ENCODE measurements at places on chromosomes 6 and 20. TPM values are rescaled to one million over a fixed set of nuclear protein-coding genes. Genes with fewer than 3 reads are reported as not detected.

The SH3BGRL2 gene
- total RNA-seq = 2.1 TPM

The SCRT2 gene
- total RNA-seq = not detected

The PAK5 gene
- total RNA-seq = not detected

The CCM2L gene
- not detected for total RNA-seq

The POM121L2 gene
- total RNA-seq = not detected

The NEURL2 gene
- 5.1 TPM for total RNA-seq

The FOXP4 gene
- 1.1 TPM for total RNA-seq

The BMP6 gene
- total RNA-seq = 22.0 TPM

The OR12D3 gene
- total RNA-seq = not detected

The MYL9 gene
- 19.7 TPM for total RNA-seq

The GPX5 gene
- total RNA-seq = not detected

The FAM229B gene
- total RNA-seq = 33.8 TPM

The SNPH gene
- 13.6 TPM for total RNA-seq

The NEDD9 gene
- 29.5 TPM for total RNA-seq

The COL9A1 gene
- total RNA-seq = not detected

The CASP8AP2 gene
- 12.7 TPM for total RNA-seq

The TRDN gene
- not detected for total RNA-seq

The OPRM1 gene
- total RNA-seq = not detected

The TMEM74B gene
- not detected for total RNA-seq

The HLA-DRB5 gene
- not detected for total RNA-seq

The HLA-DOA gene
- not detected for total RNA-seq

The RAD21L1 gene
- not detected for total RNA-seq

The PTK7 gene
- 47.0 TPM for total RNA-seq

The TXLNB gene
- total RNA-seq = under 0.01 TPM

The OR2H2 gene
- not detected for total RNA-seq

The ITPR3 gene
- 9.0 TPM for total RNA-seq

The NFS1 gene
- total RNA-seq = 28.0 TPM

The TRIM10 gene
- total RNA-seq = under 0.01 TPM

The VTA1 gene
- total RNA-seq = 66.1 TPM

The CST4 gene
- 0.77 TPM for total RNA-seq

The CFAP206 gene
- 1.4 TPM for total RNA-seq

The DUSP15 gene
- total RNA-seq = not detected

The PTK6 gene
- not detected for total RNA-seq

The WFDC11 gene
- not detected for total RNA-seq

The OXT gene
- total RNA-seq = not detected

The CGA gene
- total RNA-seq = 0.28 TPM

The CALHM5 gene
- 17.2 TPM for total RNA-seq

The COX4I2 gene
- not detected for total RNA-seq

The HRH3 gene
- not detected for total RNA-seq

The ALDH5A1 gene
- 0.96 TPM for total RNA-seq

The CAGE1 gene
- under 0.01 TPM for total RNA-seq

The MDFI gene
- 1.3 TPM for total RNA-seq

The NOX3 gene
- total RNA-seq = not detected

The RNF39 gene
- total RNA-seq = 0.28 TPM

The MLIP gene
- not detected for total RNA-seq

The TUBB2B gene
- total RNA-seq = 6.9 TPM

The BMP7 gene
- not detected for total RNA-seq

The KIF6 gene
- total RNA-seq = 0.28 TPM

The THEMIS gene
- 0.19 TPM for total RNA-seq

The SUMO4 gene
- total RNA-seq = 0.58 TPM

The HLA-DRB1 gene
- 3.7 TPM for total RNA-seq

The ZC3H12D gene
- under 0.01 TPM for total RNA-seq

The PI3 gene
- total RNA-seq = not detected

The BPIFB1 gene
- total RNA-seq = not detected

The TLDC2 gene
- total RNA-seq = not detected

Measured in regular cardiac myocyte (primary cell).